NCI-H2171 (cell line): ENCODE measurements at places on chromosomes 12 and 14.

DNA sequence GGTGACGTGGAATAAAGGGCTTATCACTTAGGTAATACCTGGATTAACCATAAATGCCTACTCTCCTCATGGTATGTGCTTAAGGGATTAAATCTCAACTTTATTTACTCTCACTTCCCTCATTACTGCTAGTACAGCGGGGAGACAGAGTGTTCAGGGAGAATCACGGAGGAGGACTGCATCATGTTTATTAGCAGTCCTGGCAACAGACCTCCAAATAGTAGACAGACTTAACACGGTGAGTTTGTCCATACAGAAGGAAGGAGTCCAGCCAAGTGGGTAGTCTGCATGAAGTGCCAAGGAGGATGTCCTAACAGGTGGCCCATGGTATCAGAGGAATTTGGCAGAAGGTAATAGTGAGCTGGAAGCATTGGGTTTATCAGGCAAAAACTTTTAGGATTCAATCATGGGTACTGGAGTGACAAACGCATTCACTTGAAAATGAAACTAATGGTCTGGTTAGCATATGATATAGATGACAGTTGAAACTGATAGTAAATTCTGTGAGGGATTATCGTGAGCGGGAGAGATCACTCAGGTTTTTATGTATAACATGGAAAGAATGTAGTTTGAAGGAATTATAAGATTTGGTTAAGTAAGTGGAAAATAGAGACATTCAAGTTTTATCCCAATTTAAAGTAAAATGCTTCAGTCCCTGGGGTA lies 471.8 kb downstream of the TMEM117 start:
- no peak for DNase-seq

GRCh38 chr12:128554546-128555304 lies 269.0 kb downstream of the SLC15A4 start:
- no peak for DNase-seq

DNA sequence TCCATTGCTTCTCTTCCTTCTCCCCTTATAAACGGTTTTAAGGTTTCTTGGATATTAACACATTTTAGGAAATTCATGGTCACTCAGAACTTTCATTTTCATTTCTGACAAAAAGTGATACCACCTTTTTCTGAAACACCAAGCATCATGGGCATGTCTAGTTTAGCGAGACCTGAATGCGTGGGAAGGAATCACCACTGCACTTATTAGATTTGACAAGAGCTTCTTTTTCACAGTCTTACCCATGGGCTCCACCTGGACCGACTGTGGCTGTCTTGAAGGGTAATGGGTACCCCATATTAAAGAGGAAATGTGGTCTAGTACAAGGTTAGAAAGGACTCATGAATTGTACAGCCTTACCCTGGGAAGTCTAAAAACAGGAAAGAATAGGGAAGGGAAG lies 95.4 kb downstream of the KCNK10 start:
- DNase-seq: no peak

DNA sequence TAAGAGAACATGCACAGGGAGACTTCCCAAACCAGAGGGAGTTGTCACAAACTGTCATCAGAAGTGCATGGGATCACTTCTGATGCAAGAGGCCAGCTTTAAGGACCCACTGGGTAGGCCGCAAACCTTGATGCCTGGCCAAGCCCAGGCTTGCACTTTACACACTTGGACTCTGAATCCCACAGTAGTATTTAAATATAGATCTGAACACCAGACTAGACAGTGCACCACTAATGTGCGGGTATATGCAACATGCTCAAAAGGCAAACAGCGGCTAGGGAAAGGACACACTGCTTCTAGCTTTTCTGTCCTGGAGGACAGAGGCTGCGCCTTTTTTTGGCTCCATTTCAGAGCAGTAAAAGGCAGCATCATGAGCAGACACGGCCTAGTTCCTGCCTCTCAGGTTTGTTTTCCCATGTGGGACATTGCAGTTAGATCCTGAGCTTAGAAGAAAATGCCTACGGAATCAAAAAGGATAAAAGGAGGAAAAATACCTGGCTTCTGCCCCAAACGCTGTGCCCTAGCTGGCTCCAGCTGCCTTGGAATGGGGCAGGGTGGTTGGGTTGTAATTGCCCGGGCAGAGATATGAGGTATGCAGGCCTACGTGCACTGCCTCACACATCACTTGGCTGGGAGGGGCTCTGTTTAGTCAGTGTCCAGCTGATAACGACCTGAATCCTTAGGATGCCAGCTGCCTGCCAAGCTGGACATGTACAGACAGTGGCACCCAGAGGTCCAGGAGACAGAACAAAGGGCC lies 84.5 kb upstream of the EGLN3 start:
- DNase-seq: no peak

- no peak for DNase-seq
Observed at GRCh38 chr12:31300341-31300740, 25.6 kb downstream of the SINHCAF start.

DNA sequence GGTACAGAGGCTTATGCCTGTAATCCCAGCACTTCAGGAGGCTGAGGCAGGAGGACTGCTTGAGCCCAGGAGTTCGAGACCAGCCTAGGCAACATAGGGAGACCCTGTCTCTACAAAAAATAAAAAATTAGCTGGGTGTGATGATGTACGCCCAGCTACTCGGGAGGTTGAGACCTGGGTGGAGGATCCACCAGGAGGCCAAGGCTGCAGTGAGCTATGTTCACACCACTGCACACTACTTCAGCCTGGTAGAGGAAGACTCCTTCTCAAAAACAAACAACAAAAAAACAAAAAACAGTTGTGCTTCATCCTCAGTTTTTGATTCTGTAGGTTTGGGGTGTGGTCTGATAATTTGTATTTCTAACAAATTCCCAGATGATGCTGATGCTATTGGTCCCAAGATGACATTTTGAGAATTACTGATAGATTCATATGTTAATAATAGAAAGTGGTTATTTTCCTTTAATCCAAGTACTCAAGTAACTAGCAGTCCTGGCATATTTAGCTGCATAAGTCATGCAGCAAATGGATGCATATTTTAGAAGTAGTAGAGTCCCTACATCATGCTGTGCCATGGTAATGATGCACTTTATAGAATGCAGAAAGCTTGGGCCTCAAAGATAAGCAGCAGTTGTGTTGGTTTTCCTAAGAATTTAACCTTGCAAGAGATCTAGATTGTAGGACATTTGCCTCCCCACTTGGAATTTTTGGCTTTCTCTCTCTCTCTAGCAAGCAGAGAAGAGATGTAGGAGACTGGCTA lies 76.1 kb upstream of the PAWR start:
- DNase-seq: no peak

- no peak for DNase-seq
Observed at GRCh38 chr14:61193476-61193875, 87.7 kb downstream of the TMEM30B start.

DNA sequence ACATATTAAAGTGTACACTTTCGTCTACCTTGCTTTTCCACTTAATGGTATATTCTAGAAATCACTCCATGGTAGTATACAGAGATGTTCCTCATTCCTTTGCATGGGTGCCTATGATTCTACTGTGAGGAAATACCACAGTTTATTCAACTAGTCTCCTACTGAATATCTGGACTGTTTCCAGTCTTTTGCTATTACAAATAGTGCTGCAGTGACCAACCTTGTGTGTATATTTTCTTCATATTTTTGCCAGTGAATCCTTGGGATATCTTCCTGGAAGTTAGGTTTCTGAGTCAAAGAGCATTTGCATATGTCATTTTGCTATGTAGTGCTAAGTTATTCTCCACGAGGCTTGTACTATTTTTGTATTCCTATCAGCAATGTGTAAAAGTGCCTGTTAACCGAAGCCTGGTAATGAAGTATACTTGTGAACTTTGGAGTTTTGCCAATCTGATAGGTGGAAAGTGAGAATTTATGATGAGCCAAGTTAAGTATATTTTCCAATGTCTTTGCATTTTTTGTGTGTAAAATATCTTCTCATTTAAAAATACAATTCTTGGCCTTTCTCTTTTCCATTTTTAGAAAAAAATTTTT lies 31.3 kb upstream of the TMEM263 start:
- DNase-seq: no peak

DNA sequence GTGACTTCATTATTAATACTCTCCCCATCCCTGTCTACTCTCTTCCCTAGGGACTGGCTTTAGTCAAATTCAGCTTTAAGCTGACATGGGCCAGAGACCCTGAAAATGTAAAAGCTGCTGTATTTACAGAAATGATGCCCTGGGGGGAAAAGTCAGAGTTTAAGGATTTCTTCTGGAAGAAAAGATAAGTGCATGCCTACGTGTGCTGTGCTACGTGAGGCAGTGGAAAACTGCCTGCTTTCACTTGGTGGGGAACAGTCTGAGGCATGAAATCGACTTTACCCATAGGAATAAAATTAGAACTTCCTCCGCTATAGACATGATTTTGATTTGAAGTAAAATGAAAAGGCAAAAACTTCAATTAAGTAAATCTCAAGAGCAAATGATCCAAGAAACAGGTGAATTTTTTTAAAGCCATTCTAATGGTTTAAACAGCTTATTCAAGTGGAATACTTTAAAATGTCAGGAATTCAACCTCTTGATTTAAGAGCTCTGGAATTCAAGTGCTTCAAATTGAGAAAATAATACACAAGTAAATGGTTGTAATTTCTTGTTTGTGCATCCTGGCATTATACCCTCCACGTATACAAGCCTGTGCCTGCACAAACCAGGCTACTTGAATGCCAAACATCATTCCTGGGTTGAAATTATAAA lies 168.5 kb downstream of the FOXN3 start:
- DNase-seq: no peak

- DNase-seq: no peak
Observed at GRCh38 chr12:78018939-78019338, 188.2 kb downstream of the NAV3 start.

GRCh38 chr14:30114051-30114450 lies 186.4 kb upstream of the PRKD1 start:
- DNase-seq: no peak

- DNase-seq: no peak
Observed at GRCh38 chr12:48868451-48868850, 2.8 kb upstream of the RND1 start.

DNA sequence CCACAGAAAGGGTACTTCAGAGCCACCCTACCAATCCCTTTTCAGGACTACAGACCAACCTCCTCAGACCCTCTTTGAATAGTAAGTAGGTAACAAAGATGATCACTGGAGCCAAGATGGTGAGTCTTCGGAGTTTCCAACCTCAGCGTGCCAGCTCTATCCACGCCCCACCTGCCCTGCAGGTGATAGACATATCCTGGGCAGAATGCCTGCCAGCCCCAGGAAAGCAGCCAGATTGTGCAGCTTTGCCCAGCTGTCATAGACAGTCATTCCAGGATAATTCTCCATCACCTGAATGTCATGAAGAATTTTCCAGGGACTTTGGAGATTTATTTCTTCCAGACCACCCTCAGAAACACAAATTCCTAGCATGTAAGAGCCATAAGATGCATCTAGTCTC lies 434.4 kb downstream of the RGS6 start:
- DNase-seq: no peak

DNA sequence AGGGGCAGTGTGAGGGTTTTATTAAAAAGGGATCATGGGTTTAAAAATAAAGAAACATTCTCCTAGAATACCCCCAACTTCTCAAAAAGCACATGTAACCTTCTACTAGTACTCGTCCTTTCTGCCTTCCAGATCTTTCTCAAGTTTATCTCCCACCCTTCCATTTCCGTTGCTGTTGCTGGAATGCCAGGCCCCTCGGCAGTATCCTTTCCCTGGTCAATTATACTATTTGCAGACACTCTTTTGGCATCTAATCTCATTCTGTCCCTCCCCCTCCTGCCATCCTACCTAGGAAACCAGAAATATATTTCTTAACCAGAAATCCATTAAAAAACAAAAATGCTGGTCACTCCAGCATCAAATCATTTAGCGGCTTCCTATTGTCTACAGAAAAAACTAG lies 198.2 kb upstream of the ATP2B1 start:
- no peak for DNase-seq

DNA sequence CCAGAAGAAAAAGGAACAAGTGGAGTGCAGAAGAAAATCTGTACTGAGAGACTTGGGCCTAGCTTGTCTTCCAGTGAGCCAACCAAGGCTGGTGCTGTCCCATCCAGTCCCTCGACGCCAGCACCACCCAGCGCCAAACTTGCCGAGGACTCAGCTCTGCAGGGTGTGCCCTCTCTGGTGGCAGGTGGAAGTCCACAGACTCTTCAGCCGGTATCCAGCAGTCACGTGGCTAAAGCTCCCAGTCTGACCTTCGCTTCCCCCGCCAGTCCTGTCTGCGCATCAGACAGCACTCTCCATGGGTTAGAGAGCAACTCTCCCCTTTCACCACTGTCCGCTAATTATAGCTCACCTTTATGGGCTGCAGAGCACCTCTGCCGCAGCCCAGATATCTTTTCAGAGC lies 15.6 kb downstream of the CIPC start:
- DNase-seq: no peak
